ENCODE measurements at places on chromosomes 7 and 10.

- peak; percentile 60 for DNase-seq
Observed at GRCh38 chr7:50274361-50274760, 30.2 kb upstream of the IKZF1 start.

DNA sequence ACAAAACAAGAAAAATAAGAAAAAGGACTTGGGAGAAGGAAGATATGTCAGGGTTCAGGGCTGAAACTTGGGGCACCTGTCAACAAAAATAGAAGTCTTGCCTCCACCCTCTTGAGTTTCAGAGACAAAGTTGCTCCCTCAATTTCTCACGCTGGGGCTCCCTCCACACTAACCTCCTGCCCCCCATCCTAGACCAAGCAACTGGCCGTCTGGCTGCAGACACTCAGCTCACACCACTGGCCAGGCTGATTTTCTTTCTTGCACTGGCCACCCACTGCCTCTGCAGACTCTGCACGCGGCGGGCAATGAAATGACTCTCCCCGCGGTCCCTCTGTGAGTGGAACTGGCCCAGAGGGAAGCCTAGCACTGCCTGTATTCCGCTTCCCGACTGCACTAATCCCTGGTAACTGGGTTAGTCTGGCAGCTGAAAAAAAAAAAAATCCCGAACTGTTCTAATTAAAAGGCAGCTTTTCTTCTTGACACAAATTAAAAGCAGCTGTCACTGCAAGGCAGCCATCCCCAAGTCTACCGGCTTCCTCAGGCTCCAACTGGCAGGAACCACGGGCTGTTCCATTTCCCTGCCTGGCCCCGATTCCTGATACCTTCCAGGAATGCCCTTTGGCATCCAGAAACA, 83.5 kb downstream of the SPDYE5 start:
- DNase-seq: no peak

DNA sequence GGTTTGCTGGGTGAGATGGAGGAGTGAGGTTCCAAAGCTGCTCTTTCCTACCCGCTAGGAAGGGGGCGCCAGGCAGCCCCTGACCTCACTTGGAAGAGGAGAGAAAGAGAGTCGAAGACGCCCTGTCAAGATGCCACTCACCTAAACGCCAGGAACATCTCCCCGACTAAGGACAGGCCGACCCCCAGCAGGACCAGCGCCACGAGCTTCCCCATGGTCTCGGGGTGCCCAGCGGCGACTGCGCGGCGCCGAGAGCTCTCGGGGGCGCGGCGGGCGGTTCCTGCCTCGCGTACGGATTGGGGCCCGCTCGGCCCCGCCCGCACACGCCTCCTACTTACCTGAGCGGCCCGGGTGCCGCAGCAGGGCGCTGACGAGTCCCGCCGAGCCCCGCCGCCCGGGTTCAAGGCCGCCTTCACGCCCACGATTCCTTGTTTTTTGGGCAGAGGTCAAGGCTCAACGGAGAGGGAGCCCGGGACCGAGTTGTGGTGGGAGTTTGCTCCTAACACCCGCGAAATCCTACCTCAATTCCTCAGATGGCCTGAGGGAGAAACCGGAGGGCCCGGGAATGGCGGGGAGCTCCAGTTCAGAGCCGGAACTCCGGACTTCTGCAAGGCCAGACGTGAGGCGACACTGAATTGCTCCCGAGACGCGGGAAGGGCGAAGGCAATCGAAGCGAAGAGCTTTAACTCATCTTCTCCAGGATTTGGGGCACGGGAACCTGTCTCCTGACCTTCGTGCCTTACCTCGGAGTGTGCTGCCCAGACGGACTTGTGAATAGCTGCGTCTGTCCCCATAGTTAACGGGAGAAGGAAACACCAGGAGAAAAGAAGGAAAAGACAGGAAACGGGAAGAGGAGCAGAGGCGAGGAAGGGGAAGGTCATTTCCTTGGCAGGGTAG, at the start of gene PON3:
PON3 (minus strand) TSS at position 240 of the 897 bp plus-strand sequence; CDS start at position 215, 25 bp downstream.
- DNase-seq: peak; percentile 12

- no peak for DNase-seq
Observed at GRCh38 chr10:71289421-71290130, 29.5 kb upstream of the SLC29A3 start.

DNA sequence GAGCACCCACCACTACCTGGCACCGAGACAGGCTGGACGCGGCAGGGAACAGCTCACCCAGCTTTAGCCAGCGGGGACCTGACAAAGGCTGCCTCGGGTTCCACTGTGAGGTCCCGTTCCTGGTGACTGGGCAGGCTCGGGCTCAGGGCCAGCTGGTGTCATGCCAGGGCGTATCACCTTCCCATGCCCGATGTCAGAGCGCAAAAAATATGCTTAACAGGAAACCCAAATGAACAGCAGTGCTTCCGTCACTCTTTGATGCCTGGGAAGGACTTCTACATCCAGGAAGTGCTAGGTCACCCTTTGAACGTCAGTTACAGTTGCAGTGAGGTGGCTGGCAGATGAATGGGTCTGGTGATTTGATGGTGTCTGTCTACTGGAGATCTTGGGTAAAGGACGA, 106.0 kb downstream of the ADARB2 start:
- no peak for DNase-seq

GRCh38 chr7:137342265-137342664, 1.3 kb downstream of the PTN start:
- DNase-seq: no peak

DNA sequence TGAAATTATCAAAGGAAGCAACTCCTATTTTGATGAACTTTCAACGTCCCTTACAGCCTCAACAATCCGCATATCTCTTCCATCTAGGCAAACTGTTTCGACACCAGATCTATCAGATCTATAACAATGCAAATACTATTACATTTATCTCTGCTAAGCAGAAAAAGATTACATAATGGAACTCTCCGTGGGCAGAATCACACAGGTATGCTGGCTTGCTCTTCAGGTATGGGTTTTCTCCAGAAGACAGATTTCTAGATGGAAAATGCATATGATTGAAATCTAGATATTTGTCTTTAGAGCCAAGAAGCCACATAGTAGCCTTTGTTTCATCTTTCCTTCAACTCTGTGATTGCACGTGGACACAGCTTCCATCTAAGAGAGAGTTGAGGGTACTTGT, 38.6 kb downstream of the ADAM12 start:
- no peak for DNase-seq

- DNase-seq: no peak
Observed at GRCh38 chr10:78813998-78814399, 254.8 kb upstream of the ZMIZ1 start.

DNA sequence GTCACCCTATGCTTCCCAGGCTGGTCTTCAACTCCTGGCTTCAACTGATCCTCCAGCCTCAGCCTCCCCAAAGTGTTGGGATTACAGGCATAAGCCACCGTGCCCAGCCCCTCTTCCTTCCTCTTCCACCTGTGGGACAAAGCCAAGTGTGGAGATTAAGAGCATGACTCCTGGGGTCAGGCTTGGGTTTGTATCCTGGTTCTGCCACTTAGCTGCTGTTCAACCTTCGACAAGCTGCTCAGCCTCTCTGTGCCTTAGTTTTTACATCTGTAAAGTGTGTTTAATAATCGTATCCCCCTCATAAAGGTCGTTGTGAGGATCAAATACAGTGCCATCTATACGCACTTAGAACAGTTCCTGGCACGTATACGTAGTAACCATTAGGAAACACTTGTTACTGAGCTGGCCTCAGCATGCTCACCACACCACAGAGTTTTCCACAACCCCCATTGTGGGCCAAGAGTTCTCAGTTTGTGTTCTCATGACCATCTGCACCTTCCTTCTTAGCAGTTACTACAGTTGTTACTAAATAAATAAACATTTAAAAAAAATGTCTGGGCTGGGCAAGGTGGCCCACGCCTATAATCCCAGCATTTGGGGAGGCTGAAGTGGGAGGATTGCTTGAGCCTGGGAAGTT, 140.5 kb upstream of the BTBD16 start:
- DNase-seq: no peak

DNA sequence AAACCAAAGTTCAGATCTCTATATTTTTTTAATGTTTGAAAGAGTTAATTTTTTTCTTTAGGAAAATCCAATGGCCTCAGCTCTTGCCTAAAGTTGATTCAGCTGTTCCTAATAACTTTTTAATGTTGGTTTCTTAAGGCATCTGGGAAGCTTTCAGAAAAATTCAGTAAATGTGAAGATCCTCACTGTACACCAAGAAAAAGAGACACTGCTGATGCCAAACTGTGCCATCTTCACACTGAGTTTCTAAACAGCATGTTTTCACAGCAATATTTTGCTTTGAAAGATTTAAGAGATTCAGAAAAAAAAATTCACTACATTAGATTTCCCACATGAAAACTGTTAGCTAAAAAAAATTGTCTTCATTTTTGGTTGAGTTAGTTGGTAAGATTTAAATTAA, 249.4 kb downstream of the NEBL start:
- no peak for DNase-seq

DNA sequence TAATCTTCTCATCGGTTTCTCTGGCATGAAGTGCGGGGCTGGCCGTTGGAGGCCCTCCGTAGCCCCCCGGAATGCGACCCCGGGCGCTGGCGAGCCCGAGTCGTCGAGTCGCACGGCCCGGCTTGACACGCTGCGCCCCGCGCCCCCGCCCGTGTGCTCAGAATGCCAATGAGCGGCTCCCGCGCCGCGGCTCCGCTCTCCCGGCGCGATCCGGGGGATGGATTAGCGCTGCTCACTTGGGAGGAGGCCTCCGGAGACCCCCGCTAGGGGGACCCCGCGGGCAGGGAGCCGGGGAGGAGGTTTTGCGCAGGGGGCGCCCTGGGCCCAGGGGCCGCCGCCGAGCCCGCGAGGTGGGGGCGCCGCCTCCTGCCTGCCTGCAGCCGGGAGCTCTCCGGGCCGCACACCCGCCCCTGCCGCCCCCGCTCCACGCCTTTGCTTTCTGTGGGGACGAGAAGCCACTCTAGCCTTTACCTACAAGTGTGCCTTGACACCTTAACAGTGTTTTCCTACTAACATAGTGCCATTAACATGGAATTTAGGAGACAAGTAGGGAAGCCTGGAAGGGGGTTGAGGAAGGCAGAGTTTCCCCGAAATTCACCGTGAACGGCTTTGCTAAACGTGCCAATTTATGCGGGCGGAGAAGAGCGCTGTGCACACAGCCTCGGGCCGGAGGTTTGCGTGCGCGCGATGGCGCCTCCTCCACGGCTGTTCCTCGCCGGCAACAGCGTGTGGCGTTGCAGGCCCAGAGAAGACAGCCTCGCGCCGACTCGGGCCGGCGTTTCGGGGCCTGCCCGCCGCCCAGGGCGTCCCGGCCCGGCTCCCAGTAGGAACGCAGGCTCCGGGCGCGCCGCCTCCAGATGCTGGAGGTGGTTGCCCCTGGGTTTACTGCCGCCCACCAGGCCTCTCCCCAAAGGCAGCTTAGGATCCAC, 7.1 kb downstream of the SHH start:
- DNase-seq: peak; percentile 40

GRCh38 chr7:44979481-44980392, 922 bp upstream of the MYO1G start:
- peak; percentile 86 for DNase-seq

Data from suppressor macrophage treated with lipopolysaccharide for 4 hours (primary cell).